Kidney (tissue), 22 donors: ENCODE measurements at places on chromosomes 7 and 10.

GRCh38 chr7:140646931-140647647 lies 6.5 kb upstream of the DENND2A start:
- peak; percentile 84 for DNase-seq

DNA sequence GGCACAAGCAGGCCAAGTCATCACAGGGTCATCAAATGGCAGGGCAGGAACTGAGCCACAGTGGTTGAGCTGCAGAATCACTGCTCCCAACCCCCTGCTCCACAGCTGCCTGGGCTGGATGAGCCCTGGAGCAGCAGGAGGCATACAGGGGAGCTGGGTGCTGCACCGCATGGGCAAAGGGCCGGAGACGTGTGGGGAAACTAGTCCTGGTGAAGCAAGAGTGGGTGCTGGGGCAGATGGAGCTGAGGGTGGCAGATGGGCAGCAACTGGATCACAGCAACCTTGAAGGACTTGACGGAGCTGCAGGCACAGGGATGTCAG lies 16.0 kb upstream of the VOPP1 start:
- no peak for DNase-seq

- no peak for DNase-seq
Measured at GRCh38 chr10:119680650-119681081, 29.5 kb downstream of the BAG3 start.

DNA sequence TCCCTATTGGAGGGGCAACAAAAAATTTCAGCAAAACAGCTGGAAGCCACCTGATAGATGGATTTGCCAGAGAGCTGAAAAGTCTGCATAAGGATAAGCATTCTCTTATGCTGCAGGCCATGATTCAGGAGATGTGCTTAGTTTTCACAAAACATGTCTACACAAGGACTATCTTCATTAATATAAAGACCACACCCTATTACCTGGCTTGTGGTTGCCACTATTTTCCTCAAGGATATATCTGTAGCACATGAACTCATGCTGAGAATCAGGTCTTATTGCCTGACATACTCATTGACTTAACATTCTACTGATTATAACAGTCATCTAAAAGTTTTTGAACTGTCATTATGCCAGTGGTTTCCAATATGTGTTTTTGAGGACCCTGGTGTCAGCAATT lies 7.1 kb upstream of the COL17A1 start:
- no peak for DNase-seq

DNA sequence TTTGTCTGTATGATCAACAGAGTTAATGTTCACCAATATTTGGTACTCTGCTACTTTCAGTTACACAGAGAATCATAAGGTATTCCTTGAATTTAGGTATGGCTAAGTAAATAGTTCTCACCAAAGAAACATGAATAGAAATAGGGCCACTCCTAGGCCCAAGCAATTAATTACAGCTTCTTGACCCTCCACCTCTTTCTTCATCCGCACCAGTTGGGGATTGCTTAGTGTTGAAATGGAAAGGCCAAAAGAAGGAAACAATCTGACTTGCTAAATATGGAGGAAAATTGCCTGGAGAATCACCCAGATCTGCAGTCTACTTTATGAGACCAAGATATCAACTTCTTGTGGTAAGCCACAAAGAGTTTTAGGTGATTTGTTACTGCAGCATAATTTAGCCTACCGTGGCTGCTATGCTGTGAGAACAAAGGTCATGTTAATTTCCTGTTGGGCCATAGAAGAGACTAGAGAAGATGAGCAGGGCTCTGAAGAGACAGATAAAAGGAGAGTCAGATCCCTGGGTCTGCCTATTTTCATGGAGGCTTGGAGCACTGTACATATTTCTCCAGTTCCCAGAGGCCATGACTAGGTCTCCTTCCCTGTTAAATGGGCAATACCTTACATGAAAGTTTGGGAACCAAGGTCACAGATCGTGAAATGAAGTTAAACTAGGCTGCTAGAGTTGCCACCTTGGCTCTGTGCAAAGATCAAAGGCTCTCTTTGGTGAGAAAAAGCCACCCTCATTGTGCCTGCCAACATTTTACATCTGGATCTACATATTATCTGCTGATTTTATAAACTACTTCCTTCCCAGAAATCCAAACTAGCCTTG lies 93.3 kb upstream of the GDF10 start:
- no peak for DNase-seq
